Calu3 (cell line): ENCODE measurements at places on chromosomes 12 and 14. TPM values are rescaled to one million over a fixed set of nuclear protein-coding genes. Genes with fewer than 3 reads are reported as not detected.

The GPRC5A gene
- 742 and 748 TPM in 2 replicates for total RNA-seq

The PPM1H gene
- 36.7 and 39.1 TPM in 2 replicates for total RNA-seq

GRCh38 chr12:109092497-109093021 is 713 bp downstream of the ALKBH2 start:
- peak; percentile 21 for DNase-seq

- DNase-seq: no peak
Observed at GRCh38 chr14:56094076-56094475, 24.1 kb upstream of the PELI2 start.

DNA sequence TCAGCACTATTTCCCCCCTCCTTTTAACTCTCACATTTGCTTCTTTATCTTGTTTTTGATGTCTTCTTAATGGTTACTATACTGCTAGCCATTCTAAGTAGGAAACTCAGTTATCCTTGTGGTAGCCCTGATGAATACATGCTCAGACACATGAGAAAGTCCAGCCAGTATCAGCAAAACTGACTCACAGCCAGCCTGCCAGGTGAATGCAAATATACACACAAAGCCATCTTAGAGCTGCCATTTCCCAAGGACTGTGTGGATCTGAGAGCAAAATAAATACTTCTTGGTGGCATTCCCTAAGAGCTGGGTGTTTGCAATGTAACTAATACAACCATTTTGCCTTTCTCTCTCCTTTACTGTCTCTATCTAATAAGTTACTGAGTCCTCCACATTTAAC is 455.2 kb downstream of the CCER1 start:
- DNase-seq: no peak

- no peak for DNase-seq
Observed at GRCh38 chr12:93335603-93336162, 42.0 kb upstream of the NUDT4 start.

GRCh38 chr12:107631715-107632114 is 53.9 kb upstream of the PWP1 start:
- no peak for DNase-seq

DNA sequence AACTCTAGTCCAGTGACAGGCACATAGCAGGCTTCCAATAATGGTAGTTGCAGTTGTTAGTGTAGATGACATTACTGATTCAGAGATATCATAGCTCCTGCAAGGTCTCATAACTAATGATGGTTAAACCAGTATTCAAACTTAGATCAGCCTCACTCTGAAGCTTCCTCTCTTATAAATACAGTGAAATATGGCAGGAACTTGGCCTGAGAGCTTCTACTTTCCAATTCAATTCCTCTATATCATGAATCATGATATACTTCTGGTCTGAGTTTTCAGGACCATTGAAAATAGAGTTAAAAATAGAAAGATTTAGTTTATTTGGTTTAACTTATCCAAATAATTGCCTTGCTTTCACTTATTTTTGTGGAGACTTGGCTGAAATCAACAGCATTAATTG is 167.5 kb upstream of the NOVA1 start:
- DNase-seq: no peak

- no peak for DNase-seq
Observed at GRCh38 chr12:104971306-104971705, 13.2 kb upstream of the SLC41A2 start.

DNA sequence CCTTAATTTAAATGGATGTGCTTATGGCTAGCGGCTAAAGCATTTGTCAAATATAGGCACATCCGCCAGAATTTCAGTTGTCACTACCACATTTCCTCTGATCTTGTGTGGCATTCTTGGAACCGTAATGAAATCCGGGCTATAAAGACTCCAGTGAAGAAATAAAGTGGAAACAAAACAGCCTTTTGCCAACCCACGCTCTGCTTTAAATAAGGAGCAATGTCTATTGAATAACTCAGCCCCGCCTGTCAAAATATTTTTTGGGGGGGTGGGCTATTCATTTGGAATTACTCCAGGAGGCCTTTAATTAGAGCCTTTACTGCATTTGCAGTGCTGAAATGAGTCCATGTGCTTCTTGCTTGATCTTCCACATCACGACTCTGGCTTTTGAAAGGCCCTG is 179.6 kb upstream of the RPH3A start:
- no peak for DNase-seq

GRCh38 chr12:1926251-1926657 is 7.8 kb upstream of the CACNA2D4 start:
- DNase-seq: no peak

- no peak for DNase-seq
Observed at GRCh38 chr14:60161196-60162107, 3.7 kb downstream of the DHRS7 start.
